ENCODE measurements at places on chromosomes 5 and 9.

DNA sequence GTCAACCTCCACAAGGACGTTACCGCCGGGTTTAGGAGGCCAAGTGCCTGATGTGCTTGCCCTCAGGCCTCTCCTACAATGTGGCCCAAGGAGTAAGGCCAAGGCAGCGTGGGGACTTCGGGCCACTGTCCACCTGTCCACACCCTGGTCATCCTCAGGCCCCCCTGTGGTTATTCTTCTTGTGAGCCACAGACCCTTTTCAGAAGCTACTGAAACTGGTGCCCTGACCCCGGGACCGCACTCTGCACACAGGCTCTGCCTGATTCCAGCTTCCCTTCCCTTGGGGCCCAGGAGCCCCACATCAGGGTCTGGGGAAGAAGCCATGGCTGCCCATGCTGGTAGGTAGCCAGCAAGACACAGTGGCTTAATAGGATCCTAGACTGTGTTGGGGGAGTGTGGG lies 128.8 kb downstream of the OLFM1 start:
- no peak for DNase-seq

DNA sequence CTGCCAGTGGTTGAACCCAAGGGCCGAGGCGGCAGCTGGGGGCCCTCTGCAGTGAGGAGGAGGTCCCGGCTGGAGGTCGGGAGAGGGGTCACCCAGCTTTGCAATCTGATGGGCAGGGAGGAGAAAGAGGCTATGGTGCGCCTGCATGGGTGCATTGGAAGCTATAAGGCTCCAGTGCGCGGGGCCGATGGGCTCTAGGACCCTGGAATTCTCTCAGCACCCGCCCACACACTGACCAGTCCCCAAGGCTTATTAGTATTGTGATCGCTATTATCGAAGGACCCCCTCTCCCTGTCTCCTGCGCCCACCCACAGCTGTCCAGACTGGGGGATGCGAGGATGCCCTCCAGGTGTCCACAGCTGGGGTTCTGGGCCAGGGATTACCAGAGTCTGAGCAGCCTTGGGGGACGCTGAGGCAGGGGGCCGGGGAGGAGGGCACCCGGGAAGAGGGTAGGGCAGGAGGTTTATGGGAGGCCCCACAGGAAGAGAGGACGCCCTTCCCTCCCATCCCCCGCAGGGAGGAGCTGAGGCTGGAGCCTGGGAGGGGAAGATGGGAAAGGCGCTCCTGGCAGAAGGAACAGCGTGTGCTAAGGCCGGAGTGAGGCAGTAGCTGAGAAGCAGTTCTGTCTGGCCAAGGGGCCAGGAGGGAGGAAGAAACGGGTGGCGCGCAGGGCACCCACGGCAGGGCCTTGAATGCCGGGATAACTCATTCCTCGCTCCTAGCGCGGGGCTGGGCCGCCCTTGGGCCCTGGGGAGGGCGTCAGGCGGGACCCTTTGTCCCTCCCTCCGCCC lies 24.2 kb downstream of the C9orf50 start:
- DNase-seq, result no peak

DNA sequence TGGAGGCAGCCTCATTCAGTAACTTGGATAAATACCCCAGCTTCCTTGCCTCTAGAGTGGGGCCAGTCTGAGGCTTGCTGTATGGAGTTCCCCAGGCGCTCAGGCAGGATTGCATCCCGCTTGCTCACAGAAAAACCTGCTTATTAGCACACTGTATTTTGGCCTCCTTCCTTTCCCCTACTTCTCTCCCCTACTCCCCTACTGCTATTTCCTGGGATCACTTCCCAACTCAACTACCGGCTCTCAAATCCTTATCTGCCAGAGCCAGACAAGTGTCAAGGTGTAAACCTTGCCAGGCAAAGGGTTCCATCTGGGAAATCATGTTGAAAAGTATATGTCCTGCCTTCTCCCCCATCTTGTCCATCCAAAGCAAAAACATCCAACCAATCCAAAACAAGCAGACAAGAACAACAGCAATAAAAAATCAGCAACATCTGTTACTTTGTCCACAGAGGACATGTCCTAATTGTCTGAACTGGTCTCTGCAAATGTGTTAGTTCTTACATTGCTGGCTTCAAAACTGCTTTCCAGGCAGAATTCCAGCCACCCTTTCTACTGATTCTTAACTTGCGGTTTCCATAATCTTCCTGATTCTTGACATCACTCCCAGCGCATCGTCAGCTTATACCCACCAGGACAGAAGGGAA lies 164.1 kb upstream of the SEMA6A start:
- no peak for DNase-seq

GRCh38 chr9:86557918-86558317 lies 203.7 kb upstream of the TUT7 start:
- DNase-seq, result no peak

DNA sequence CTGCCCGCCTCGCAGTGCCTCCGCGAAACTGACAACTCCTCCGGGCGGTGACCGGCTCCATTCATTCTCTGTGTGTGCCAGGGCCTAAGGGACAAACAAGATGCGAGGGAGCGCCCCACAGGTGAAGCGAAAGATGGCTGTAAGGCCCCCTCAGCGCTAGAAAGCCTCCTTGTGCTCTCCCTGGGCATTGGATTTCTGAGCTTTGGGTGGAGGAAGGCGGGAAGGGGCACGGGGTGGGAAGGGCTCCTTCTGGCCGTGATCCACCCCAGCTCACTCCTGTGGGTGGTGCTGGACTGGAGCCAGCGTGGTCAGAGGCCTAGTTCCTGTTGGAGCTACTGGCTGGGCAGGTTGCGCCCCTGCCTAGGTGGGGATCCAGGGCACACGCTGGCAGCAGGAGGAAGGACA lies 943 bp downstream of the GALNT12 start:
- DNase-seq, result no peak

DNA sequence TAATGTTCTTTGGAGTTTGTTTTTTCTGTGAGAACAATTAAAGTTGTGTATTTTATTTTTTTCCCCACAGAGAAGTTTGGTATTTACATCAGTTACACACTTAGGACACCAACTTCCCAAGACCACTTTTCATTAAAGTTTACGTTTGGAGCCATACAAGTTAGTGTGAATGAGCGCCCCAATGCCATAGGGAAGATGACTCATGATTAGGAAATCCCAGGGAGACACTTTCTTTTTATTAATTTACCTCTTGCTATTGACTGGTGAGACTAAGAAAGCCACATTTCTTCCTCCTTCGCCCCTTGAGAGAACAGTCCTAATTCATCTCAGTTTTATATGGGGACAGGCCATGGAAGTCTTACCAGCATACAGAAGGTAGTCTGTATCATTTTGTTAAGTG lies 57.1 kb downstream of the EDIL3 start:
- DNase-seq, result no peak

- no peak for DNase-seq
Observed at GRCh38 chr5:14410394-14411201, 171.0 kb upstream of the OTULINL start.

DNA sequence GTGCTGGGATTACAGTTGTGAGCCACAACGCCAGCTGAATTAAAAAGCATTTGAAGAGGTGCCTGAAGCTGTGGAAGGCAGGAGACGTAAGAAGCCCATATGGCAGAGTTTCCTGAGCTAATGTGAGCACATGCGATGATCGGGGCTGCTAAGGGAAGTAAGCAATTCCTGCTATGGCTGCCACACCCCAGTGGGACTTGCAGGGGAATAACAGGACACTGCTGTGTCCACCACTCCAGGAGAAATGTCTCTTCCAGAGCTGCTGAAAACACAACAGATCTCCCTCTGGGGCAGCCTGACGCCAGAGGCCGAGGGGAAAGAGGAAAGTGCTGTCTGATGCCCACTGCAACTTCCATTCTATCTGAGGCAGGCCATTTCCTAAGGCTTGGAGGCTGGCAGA lies 46.2 kb upstream of the ANKRD55 start:
- no peak for DNase-seq

DNA sequence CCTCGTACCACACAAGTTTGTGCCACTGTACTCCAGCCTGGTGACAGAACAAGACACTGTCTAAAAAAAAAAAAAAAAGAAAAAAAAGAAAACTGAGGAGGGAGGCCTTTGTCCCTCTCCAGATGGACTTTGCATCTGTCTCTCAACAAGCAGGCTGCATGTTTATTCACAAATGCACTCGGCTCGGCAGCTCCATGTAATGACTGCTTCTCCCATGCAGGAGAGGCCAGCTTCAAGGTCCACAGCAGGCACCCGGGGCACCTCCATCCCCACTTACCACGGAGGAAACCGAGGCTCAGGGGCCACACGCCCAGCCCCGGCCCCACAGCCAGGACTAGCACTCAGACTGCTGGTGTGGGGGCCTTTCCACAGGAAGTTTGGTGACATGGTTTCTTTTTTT lies 13.1 kb upstream of the NCS1 start:
- no peak for DNase-seq

GRCh38 chr5:155087036-155087435 lies 73.5 kb downstream of the KIF4B start:
- no peak for DNase-seq

DNA sequence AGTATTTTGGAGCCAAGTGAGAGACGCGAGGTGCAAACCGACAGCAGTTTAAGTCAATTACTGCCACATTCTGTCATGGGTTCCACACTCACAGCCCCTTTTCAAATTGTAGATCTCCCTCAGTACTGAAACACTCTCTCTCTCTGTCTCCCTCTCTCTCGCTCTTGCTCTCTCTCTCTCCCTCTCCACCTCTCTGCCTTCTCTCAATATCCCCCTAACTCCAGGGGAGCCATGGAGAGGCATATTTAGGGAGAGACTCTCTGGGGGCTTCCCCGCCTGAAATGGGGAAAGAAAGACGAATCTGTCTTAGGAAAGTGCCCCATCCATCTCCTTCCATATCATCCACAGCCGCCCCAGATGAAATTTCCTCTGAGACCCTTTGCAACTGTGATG lies 1.6 kb downstream of the BRINP1 start:
- DNase-seq, result no peak

- no peak for DNase-seq
Observed at GRCh38 chr9:127825319-127826051, 22.8 kb downstream of the FPGS start.

GRCh38 chr5:37979559-37979958 lies 139.7 kb upstream of the GDNF start:
- no peak for DNase-seq

DNA sequence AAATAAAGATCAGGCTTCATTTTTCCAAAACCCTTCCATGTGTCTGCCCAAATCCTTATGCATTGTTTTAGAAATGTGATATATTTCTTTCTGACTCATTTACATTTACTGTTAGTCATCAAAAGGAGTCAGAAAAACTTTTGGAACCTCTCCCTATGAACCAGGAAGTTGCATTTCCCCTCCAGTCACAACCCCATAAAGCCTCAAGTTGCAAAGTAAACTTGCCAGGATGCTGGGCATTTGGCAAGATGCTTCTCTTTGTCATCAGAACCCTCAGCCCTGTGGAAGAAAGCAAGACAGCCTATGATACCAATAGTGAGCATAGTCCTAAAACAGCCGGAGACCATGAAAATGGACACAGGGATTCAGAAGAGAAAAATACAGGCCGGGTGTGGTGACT lies 84.2 kb downstream of the MUSK start:
- no peak for DNase-seq

DNA sequence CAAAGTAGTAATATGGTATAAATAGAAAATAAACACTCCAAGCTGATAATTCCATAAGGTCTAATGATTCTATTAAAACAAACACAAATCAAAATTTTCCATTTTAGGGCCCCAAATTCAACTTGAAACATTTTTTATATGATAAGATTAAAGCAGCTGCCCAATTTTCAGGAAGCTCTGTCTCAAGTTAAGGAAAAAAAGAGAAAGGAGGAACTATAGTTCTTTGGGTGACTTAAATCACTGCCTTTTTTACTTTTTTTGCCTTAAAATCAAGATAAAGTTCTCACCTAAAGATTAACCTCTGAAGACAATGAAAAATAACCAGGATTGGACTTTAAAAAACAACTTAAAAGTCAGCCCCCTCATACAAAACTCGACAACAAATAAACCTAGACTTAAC lies 76.0 kb upstream of the IFNE start:
- no peak for DNase-seq

DNA sequence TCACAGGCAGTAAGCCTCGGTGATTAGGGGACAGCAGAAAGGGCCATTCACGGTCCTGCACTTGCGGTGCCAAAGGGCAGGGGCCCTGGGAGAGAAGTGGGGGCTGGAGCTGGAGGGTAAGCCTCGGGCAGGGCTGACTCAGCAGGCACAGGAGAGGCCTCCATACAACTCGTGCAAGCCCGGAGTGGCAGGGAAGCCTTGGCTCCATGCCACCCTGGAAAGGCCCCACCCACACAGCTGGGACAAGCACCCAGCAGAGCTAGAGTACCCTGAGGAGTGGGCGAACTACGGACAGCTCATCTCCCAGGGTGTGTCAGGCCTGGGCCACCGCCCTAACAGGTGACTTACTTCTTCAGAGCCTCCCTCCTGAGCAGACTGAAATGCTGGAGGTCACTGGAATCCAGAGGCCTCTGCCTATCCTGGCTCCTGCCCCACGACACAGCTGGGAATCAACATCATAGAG lies 5.6 kb upstream of the CAMK2A start:
- DNase-seq, result no peak

- no peak for DNase-seq
Observed at GRCh38 chr9:9625248-9625647, 987.6 kb downstream of the PTPRD start.

DNA sequence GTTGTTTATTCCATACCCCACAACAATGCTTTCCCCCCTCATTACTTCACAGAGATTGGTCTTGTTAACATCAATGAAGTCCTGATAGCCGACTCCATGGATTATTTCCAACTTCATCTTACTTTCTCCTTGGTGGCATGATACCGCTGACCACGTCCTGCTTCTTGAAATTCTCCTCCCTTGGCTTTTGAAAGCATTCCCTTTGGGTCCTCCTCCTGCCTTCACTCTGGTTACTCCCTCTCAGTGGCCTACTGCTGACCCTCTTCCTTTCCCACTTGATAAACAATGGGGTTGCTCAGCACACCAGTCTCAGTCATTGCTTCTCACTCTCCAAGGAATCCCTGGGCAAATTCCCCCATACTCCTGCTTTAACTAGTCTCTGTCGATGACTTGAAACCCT lies 283.9 kb downstream of the SEC61B start:
- DNase-seq, result no peak

DNA sequence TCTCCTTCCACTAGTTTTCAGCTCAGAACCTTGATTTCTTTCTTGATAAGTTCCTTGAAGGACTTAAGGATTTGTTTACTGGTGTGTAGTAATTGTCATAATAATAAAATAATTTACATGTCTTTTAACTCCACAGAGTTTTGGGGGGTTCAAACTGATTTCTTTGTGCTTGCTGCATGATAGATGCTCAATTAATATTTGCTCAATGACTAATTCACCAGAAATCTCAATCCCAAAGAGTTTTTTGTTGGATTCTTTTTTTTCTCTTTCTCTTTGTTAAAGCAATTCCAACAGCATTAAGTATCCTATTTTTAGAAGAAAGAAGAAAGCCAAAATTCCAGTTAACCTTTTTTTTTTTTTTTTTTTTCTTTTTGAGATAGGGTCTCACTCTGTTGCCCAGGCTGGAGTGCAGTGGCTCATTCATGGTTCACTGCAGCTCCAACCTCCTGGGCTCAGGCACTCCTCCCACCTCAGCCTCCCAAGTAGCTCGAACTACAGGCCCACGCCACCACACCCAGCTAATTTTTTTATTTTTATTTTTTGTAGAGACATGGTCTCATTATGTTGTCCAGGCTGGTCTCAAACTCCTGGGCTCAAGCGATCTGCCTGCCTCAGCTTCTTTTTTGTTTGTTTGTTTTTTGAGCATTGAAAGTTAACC lies 10.8 kb downstream of the FAF2 start:
- DNase-seq, result no peak

GRCh38 chr9:124624735-124624992 lies 117.5 kb upstream of the NR5A1 start:
- DNase-seq, result no peak

GRCh38 chr5:103454770-103455169 lies 107.8 kb downstream of the NUDT12 start:
- DNase-seq, result no peak

Measured in hypothalamus (tissue), 51 donors.